ENCODE measurements at places on chromosomes 7 and 10.

GRCh38 chr7:133910761-133911160 is 216.4 kb upstream of the LRGUK start:
- DNase-seq = no peak

DNA sequence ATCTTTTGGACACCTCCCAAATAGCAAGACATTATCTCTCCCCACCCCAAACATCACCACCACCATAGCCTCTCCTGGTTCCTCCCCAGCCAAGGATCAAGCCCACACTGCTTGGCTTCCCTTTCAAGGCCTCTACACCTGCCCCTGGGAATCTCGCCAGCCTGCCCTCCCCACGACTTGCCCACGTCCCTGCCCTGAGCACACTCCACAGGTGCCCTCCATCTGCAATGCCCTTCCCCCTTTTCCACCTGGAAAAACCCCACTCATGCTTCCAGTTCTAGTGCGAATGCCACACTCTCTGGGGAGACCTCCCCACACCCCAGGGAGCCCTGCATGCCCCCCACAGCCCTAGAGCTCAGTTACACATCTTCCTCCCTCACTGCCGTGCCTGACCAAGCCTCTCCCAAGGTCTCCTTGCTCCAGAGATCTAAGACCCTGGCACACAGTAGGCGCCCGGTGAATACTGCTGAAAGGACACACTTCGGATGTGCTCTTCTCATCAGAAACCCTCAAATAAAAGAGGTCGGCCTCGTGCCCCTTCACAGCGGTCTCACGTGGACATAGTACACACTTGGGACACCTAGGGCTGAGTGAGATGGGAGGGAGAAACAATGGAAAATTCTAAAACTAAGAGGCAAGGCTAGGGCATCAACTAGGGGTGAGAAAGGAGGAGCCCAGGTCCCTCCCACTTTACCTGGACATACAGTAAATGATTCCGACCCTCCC is 91.4 kb downstream of the DLG5 start:
- DNase-seq = no peak

- DNase-seq = no peak
These were observed 195.0 kb downstream of the GPR37 start for GRCh38 chr7:124570558-124570957.

GRCh38 chr10:77582710-77583115 is 54.9 kb downstream of the KCNMA1 start:
- DNase-seq = peak; percentile 69

DNA sequence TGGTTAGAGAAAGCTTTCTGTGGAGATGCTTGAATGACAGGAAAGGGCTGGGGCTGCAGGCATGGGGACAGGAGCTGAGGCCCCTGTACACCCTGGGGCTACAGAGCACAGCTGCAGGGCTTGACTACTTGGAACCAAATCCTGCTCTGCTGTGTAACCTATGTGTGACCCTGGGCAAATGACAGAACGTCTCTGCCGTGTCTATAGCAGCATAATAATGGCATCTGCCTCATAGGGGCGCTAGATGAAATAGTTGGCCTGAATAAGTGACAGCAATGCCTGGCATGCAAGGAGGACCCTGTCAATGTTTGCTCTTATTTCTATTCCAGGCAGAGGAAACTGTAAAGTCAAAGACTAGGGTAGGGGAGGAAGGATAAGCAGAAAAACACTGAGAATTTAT is 254.0 kb downstream of the USP6NL start:
- no peak for DNase-seq

DNA sequence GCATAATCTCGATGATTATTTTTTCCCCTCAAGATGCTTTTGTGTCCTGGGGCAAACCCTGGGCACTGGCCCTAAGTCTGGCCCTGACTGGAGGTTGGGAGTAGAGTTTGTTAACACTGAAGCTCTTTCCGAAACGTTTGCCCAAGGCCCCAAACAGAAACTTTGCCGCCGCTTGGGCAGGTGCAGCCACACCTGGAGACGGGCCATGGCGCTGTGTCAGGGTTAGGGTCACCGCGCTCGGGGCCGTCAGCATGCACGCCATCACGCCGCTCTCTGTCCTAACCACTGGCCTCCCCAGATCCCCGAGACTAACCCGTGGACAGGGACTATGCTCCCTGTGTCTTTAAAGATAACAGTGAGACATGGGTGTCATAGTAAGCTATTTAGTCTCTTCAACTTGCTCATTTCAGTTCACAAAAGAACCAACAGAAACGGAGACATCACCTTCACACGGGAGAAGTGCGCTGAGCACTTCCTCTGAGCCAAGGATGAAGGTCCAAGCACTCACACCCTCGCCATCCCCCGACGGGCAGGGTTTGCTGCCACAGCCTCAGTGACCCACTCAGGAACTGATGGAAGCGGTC is 85.3 kb upstream of the DIP2C start:
- no peak for DNase-seq

DNA sequence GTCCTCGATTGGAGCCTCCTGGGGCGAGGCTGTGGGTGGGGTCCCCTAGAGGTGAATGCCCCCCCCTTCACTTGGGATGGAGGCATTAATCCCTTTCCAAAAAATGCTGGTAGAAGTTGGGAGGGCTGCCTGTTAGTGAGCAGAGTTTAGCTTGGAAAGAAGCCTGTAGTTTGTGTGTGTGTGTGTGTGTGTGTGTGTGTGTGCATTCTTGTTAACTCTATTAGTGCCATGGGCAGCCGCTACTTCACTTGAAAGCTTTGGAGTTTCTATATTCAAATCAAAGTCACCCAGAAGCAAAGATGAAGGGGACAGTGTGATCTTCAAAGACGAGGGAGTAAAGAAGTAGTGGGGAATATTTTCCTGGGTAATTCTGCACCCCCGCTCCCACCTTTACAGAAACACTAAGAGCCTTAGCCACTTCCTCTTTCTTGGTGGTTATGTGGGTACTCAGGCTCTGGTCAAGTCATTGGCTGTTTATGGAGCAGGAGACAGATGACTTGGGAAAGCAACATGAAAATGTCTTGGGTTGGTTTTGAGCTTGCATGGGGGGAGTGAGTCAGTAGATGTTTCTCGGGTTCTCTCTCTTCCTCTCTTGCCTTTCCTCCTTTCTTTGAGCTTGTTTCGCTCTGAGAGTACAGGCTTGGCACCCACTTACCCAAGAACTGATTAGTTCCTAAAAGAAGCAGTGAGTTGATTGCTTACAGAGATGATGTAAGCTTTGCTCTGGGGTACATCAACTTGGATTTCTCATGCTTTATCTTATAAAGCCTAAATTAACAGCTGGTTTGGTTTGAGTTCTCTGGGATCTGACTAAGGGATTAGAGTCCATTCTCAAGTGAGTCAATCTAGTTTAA is 35.9 kb downstream of the TCF7L2 start:
- peak; percentile 62 for DNase-seq

GRCh38 chr7:12963435-12963834 is 276.0 kb downstream of the ARL4A start:
- no peak for DNase-seq

DNA sequence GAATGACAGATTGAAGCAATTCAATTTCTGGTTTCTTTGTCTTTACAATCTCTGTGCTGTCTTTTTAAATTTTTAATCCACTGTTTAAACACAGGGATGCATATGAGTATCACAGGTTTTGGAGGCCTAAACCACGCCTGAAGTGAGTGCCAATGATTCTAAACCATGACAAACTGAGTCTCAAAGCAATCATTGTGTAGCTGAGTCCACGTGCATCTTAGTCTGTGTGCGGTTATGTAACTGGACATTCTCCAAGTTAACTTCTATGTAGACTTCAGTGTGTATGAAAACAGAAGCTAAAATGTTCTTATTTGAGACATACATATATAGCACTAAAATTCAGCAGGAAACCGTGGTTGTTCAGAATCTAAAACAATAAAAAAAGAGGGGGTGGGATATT is 79.3 kb upstream of the ST8SIA6 start:
- DNase-seq = no peak

All from fibroblast of skin of scalp (primary cell).